ENCODE measurements at places on chromosomes 5 and 9. TPM values are rescaled to one million over a fixed set of nuclear protein-coding genes. Genes with fewer than 3 reads are reported as not detected.

The FAM81B gene
- 6.2 TPM for total RNA-seq

DNA sequence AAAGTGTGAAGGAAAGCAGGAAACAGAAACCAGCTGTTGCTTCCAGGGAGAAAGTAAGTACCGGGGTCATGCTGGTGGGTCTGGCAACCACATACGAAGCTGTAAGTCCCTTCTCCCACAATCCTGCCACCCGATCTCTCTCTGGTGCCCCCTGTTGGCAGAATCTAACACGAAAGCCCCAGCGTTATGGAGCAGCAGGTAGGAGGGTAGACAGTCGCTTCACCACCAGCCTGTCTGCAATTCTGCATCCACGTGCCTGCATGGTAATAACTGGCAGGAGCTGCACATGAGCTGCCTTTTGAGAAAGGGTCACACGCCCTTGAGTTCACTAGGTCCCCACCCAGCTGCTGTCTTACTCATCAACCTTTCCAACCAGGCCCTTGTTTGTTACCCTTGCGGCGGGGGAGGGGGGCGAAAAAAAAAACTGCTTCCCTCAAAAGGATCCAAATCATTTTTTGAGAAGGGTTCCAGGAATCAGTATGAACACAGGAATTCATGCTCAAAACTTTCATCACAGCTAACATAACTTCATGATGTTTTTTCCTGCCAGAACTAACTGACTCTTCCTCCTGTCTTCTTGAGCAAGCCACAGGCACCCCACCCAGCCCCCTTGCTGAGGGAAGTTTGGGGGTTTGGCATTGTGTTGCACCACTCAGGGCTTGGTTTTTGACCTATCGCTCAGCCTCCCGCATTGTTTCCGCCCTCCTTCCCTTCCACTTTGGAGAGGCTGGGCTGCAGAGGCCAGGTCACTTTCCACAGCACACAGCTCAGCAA, 19.6 kb upstream of the TMEM252 start:
- peak overlapping the region; percentile 57 for H3K27ac ChIP-seq
- peaks cover 22% of the 10 kb centered on the region for H3K4me1 ChIP-seq
- H3K4me3 ChIP-seq: no peak overlapping the region
- H3K27me3 ChIP-seq: no peaks in the 10 kb centered on the region
- H3K36me3 ChIP-seq: no peaks in the 10 kb centered on the region

- no peak overlapping the region for H3K27ac ChIP-seq
- DNase-seq: no peak
- no peaks in the 10 kb centered on the region for H3K4me1 ChIP-seq
- H3K4me3 ChIP-seq: no peak overlapping the region
These were observed 13.2 kb upstream of the PLEKHG4B start for GRCh38 chr5:78805-79149.

DNA sequence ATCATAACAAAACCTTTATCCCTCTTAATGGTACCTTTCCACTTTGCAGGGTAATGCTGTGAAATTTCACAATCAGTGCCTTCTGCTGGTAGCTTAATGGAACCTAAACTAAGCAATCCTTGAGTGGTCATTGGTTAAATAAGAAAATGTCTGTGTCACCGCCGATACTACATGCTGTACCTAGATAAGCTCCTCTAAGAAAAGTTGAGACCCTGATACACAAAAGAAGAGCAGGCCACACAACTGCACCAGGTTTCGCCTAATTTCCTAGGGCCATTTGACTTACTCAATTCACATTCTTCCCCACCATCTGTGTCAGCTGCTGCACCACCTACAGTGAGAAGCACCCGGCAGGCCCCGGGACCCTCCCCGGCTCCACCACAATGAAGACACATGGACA, 9.0 kb upstream of the EDF1 start:
- no peaks in the 10 kb centered on the region for H3K27me3 ChIP-seq
- no peak overlapping the region for H3K4me3 ChIP-seq
- H3K27ac ChIP-seq: no peak overlapping the region
- H3K4me1 ChIP-seq: no peaks in the 10 kb centered on the region
- DNase-seq: no peak

DNA sequence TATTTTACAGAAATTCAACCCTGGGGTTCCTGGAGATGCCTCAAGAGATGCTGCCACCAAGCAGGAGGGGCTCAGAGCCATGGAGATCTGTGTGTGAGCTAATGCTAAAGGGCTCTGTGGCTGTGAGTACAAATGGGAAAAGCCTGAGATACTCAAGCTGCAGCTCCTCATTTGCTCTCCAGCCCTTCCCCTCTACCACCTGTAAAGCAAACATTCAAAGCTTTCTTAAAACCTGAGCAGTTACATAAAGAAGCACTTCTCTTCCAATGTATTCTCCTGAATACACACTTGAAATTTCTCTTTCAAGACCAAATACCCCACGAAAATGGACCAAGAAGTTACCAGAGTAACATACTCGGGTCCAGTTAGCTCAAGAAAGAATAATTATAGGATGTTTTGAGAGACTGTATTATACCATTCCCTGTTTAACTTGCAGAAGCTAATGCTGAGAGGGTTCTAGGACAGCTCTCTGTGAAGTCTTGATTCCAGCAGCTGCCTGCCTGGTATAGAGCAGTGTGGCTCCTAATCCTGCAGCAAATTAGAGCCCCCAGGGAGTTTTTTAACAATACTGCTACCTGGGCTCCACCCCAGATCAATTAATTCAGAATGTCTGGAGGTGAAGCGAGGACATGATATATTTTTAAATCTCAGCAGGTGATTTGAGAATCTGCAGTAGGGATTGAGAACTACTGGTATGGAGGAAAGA, 21.1 kb downstream of the RGS7BP start:
- no peak for DNase-seq
- no peak overlapping the region for H3K4me3 ChIP-seq
- H3K27me3 ChIP-seq: peaks cover 4% of the 10 kb centered on the region
- H3K4me1 ChIP-seq: peaks cover 38% of the 10 kb centered on the region
- H3K36me3 ChIP-seq: no peaks in the 10 kb centered on the region

The IL5 gene
- total RNA-seq: not detected

The LECT2 gene
- total RNA-seq: not detected

The ANXA2R gene
- total RNA-seq: 0.82 TPM

DNA sequence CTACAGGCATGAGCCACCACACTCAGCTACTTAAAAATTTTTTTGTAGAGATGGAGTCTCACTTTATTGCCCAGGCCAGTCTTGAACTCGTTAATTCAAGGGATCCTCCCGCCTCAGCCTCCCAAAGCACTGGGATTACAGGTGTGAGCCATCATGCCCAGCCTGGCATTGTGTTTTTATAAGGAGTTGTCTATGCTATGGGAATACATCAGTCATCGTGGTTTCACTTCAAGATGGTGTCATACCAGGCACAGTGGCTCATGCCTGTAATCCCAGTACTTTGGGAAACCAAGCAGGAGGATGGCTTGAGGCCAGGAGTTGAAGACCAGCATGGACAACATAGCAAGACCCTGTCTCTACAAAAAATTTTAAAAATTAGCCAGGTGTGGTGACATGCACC, 49.7 kb downstream of the CYSTM1 start:
- H3K27ac ChIP-seq: no peak overlapping the region
- no peaks in the 10 kb centered on the region for H3K27me3 ChIP-seq
- H3K4me3 ChIP-seq: no peak overlapping the region
- no peaks in the 10 kb centered on the region for H3K36me3 ChIP-seq
